ENCODE measurements at places on chromosomes 5 and 9.

GRCh38 chr9:109143881-109144562, 23.0 kb downstream of the FRRS1L start:
- DNase-seq: no peak

DNA sequence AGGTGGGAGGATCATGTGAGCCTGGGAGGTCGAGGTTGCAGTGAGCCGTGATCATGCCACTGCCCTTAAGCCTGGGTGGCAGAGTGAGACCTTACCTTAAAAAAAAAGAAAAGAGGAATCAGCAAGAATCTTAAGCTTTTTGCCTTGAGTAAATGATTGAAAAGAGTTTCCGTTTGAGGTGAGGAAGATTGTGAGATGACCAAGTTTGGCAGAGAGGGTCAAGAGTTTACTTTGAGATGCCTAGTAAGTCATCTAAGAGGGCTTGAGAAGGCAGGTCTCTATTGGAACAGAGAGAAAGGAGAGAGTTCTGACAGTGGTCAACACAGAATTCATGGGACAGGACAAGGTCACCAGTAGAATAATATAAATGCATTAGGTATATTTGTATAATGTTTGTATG, 572.1 kb downstream of the TLE4 start:
- no peak for DNase-seq

DNA sequence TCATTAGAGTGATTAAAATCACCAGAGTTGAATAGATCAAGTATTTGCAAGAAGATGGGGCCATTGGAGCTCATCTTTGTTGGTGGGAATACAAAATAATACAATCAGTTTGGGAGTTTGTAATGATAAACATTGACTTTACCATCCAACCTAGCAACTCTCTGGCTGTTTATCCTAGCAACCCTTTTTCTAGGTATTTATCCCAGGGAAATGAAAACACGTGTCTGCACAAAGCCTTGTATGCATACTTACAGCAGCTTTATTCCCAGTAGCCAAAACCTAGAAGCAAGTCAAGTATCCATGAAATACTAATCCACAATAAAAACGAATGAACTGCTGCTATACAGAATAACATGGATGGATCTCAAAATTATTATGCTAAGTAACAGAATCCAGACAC, 152.7 kb upstream of the DAB2 start:
- no peak for DNase-seq

DNA sequence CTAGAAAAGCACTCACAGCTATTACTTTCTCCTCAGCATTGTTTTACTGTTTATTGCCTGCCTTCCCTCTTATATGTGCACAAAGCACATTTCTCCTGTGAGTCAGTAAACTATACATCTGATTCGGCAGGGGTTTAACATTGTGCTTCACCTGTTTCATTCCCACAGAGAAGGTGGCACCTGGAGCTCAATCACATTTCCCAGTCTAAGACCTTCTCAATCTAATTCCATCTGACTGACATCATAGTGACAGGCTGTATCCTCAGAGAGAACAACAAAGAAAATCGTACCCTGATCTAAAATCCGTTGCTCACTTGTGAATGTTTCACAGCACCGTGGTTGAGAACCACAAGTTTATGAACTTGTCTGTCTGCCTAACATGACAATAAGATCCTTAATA, 92.4 kb upstream of the CAST start:
- DNase-seq: no peak
